ENCODE measurements at places on chromosomes 6 and 20.

- no peak for DNase-seq
Observed at GRCh38 chr20:2382833-2383232, 2.1 kb downstream of the TGM6 start.

DNA sequence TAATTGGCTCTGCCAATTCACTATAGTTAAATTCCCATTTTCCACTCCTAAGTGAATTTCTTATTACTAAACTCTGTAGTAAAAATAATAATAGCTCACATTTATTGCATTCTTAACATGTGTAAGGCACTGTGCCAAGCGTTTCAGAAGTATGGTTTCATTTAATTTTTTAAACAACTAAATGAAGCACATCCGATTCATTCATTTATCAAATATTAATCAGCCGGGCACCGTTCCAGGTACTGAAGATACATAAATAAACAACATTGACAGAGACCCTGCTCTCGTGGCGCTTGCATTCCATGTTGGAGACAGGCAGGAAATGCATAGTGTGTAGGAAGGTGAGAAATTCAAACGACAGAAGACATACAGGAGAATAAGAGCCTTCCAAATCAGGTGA, 423.2 kb upstream of the JARID2 start:
- no peak for DNase-seq

GRCh38 chr20:22333885-22334545, 250.4 kb downstream of the FOXA2 start:
- DNase-seq = no peak

DNA sequence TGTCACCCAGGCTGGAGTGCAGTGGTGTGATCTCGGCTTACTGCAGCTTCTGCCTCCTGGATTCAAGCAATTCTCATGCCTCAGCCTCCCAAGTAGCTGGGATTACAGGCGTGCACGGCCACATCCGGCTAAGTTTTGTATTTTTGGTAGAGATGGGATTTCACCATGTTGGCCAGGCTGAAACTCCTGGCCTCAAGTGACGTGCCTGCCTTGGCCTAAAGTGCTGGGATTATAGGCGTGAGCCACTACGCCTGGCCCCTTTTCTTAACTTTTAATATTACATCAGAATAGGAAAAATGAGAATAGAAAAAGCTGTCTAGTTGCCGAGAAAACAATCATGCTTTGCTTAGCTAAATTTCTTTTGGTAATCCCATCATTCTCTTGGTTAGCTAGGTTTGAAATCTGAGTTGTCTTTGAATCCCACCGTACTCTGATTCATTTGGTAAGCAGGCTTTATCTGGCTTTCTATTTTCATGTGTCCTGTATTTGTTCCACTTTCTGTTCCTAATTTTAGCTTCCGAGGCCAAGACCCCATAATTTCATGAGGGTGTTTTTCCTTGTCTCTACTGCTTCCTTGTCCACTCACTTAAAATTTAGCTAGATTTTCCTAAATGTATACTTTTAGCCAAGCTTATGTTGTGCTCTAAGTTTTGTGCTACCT, 83.5 kb downstream of the NCOA3 start:
- no peak for DNase-seq

DNA sequence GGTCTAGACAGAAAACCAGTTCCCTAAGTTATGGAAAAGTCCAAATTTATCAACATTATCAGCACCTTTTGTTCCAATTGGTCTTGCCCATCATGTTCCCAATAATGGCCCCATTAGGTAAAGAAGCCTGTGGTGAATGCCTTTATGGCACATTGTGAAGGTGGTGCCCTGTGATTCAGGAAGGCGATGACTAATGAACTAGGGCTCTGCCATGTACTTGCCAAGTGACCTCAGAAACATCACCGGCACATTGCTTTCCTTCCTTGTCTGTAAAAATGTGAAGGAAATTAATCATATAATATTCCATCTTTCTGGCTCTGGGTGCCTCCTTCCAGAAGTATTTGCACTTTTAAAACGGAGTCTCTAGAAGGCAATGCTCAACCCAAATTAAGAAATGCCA, 132.3 kb downstream of the UNC5CL start:
- no peak for DNase-seq

DNA sequence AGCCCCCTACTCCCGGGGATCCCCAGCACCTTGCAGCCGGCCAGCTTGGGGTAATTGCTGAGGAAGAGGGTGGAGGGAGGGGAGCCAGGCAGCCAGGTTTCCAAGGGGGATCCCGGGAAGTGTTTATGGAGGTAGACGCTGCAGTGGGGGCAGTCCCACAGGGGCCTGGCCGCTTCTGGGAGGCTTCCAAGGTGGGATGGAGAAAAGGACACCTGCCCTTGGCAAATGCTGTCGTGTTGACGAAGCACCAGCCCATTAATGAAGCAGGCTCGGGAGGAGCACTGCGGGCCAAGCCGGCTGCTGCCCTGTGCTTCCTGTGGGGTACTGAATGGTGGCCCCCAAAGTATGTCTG, 82.4 kb downstream of the TMEM242 start:
- no peak for DNase-seq

- no peak for DNase-seq
Observed at GRCh38 chr20:47127999-47128398, 228.5 kb downstream of the ZMYND8 start.

DNA sequence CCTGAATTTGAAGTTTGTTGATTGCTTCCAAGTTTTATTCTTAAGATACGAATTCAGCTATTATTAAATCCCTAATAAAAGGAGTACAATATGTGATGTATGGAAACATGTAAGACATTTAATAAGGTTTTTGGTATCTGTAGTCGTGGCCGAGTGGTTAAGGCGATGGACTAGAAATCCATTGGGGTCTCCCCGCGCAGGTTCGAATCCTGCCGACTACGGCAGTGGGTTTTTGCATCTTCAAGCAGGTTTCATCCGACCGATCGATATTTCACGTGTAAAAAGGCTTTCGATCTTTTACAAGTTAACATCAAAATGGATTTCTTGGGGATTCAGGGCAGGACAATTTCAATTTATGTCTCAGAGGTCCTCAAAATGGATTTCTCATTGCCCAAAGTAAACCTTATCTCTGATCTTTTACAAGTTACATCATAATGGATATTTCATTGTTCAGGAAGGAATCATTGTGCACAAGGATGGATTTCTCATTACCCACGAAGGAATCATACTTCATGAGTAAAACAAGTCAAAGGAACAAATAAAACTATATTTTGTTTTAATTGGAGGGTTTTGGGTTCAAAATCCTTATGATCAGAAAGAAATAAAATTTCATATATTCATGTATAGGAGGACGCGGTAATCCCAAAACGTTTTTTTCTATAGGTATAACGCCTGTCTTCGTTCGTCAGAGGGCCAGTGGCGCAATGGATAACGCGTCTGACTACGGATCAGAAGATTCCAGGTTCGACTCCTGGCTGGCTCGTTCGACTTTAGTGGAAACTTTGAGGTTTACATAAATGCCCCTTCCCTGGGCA, 37.3 kb upstream of the BTN3A2 start:
- no peak for DNase-seq

- no peak for DNase-seq
Observed at GRCh38 chr6:23265270-23265669, 695.9 kb downstream of the HDGFL1 start.

- no peak for DNase-seq
Observed at GRCh38 chr6:136723780-136724179, 68.5 kb downstream of the MAP3K5 start.

GRCh38 chr20:33914919-33915318, 78.8 kb upstream of the RALY start:
- DNase-seq = no peak

- DNase-seq = no peak
Observed at GRCh38 chr6:113732384-113732966, 124.7 kb upstream of the MARCKS start.

GRCh38 chr6:166423051-166423745, 40.5 kb upstream of the MPC1 start:
- no peak for DNase-seq

DNA sequence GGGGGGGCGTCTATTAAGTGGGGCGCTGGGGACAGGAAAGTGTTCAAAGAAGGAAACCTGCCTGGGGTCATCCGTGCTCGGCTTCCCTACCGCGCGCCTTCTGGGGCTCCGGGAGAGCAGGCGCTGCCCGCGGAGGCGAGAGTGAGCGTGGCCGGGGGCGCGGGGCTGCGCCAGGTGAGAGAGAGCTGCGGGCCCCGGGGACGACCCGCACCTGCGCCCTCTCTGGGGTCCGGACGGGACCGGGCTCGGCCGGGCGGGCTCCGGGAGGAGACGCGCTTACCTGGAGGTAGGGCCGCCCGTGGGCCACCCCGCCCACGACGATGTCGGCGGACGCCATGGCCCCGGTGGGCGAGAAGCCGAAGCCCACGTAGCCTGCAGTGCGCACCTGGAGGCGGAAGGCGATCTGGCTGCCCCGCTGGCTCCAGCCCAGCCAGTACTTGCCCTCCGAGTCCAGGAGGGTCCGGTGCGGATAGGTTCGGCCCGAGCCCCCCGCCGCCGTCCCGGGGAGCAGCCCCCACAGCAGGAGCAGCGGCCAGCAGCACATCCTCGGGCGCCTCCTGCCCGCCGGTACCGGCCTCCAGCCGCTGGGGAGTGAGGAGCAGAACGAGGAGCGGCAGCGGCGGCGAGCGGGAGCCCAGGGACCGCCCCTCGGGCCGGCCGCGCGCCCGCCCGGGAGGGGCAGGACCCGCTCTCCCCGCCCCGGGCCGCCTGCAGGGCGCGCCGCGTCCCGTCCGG, at the start of gene MOXD1:
MOXD1 (minus strand) TSS at position 593 of the 735 bp plus-strand sequence; CDS start at position 544, 49 bp downstream.
- DNase-seq = no peak

- DNase-seq = no peak
Observed at GRCh38 chr6:117275711-117276110, 10.4 kb downstream of the VGLL2 start.

GRCh38 chr6:15969236-15969778, 159.6 kb upstream of the MYLIP start:
- no peak for DNase-seq

GRCh38 chr20:43925801-43926200, 11.1 kb downstream of the TOX2 start:
- no peak for DNase-seq

GRCh38 chr6:47308552-47309290, 984 bp downstream of the TNFRSF21 start:
- DNase-seq = no peak

DNA sequence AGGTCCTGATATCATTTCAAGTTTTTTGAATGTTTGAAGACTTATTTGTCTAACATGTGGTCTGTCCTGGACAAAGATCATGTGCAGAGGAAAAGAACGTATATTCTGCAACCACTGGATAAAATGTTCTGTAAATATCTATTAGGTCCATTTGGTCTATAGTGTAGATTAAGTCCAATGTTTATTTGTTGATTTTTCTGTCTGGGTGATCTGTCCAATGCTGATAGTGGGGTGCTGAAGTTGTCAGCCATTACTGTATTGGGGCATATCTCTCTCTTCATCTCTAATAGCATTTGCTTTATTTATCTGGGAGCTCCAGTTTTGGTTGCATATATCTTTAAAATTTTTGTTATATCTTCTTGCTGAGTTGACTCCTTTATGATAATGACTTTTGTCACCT, 258.4 kb upstream of the CITED2 start:
- DNase-seq = no peak

DNA sequence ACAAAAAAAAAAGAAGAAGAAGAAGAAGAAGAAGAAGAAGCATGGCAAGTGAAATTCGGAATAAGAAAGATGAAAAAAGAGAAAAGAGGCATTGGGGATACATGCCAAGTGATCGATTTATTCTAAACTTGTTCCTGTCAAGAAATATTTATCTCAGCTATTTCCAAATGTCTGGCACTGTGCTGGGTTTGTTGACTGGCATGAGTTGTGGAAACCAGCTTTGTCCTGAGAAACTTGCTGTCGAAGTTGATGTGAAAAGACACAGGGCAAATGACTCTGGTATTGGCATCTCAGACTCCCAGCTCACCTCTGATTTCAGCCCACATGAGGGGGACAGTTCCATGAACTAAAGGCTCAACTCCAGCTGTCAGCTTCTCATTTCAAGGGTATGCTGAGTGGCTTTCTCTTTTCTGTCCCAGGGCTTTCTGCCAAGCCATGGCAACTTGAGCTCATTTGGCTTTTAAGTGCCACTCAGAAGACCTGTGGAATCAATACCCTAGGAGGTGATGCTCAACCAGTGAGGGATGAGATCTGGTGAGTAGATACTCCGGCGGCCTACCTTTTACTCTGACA, 253.3 kb upstream of the JAG1 start:
- DNase-seq = no peak

GRCh38 chr6:30207619-30208295, 5.4 kb downstream of the TRIM26 start:
- no peak for DNase-seq

DNA sequence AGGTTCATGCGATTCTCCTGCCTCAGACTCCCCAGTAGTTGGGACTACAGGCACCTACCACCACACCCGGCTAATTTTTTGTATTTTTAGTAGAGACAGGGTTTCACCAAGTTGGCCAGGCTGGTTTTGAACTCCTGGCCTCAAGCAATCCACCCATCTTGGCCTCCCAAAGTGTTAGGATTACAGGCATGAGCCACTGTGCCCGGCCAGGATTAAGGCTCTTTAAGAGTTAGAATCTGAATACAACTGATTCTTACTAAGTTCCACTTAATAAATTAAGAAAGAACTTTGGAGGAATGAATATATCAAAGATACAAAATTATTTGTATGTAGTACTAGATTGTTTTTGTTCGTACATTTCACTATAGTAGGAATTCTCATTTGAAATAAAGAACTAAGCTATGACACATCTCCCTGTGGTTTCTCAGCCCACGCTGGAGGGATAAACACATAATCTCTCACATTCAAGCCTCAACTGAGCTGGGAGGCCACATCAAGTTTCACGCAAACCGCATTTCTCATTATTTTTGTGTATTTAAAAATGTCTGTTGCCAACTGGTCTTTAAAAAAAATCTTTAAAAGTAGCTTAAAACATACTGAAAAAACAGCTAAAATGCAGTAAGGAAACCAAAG, 34.2 kb downstream of the DTNBP1 start:
- no peak for DNase-seq

DNA sequence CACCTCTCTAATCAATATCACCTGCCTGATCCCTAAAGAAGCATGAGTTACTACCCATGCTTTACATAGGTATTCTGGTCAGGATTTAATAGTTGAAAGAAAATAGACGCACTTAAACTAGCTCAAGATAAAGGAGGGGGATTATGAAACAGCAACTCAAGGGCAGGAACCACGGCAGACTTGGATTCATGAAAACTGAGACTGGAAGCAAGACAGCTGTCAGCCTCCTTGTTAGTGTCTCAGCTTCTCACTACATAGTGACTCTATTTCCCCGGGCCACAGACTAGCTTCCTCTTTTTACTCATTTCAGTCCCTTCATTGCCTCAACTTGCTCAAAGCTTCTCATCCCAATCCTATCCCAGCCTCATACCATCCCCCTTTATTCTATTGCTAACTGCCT, 4.3 kb upstream of the SH3BGRL2 start:
- no peak for DNase-seq

Measured in cerebellar nuclear complex (tissue), 1 donor.